Astrocyte (in vitro differentiated cells and primary cell): ENCODE measurements at places on chromosomes 12 and 14.

DNA sequence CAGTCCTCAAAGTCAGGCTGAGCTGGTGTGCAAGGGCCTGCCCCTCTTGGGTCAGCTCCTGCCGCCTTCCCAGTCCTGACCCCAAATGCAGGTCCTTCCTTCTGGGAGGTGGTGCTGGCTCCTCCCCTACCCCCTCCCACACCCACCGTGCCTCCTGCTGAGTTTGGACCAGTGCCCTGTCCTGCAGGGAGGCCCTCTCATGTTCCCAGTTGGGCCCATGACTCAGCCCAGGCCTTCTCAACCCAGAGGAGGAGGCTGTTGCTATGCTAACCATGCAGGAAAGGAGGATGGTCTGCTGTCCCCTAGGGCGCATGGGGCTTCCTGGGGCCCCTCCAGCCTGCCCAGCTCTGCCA is 4.4 kb downstream of the ZBTB42 start:
- DNase-seq: peak; percentile 73

- no peak for DNase-seq
These were observed 619.6 kb downstream of the FSCB start for GRCh38 chr14:43887523-43887922.

DNA sequence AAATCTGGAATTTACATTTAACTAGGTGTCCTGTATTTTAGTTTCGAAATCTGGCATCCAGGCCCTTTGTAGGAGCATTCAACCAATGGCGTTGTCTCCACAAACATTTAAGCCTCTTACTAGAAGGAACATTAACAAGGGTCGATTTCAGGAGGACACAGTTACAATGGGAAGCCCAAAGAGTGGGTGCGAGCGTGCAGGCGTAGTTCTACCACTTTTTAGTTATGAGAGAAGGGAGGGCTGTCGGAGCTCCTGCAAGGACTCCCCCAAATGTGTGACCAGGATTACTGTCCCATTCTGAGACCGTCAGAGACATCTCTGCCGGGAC is 365 bp upstream of the ABHD4 start:
- DNase-seq: no peak

- DNase-seq: no peak
These were observed 1.2 kb upstream of the NEK9 start for GRCh38 chr14:75127903-75128595.

- no peak for DNase-seq
These were observed 19.7 kb downstream of the GDF11 start for GRCh38 chr12:55762646-55763045.

- DNase-seq: no peak
These were observed 2.8 kb upstream of the AAAS start for GRCh38 chr12:53324113-53324778.

DNA sequence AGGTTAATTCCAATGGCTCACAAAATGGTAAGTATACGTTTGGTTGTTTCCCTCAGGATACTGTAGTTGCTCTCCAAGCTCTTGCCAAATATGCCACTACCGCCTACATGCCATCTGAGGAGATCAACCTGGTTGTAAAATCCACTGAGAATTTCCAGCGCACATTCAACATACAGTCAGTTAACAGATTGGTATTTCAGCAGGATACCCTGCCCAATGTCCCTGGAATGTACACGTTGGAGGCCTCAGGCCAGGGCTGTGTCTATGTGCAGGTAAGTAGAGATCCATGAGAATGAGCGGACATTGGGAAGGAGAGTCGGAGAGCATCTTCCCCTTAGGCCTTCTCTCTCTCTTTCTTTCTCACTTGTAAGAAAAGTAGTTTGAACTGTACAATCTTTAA is 45.4 kb downstream of the A2ML1 start:
- DNase-seq: no peak

GRCh38 chr12:51832354-51833107 is 16.0 kb downstream of the FIGNL2 start:
- DNase-seq: no peak

DNA sequence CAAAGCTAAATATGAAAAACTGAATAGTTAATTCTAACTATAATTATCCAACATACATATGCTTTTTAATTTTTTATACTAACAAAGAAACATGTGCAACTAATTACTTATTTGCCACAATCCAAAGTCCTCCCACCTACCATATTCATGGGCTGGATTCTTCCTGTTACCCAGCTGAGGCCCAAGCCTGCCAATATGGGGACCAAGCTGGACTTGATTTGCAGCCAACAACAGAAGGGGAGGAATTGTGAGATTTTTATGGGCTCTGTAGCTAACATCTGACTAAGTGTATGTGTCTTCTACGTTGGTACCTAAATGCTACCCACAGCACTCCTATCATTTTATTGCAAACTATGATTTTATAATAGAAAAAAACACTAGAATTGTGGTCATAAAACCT is 13.1 kb upstream of the ANKS1B start:
- DNase-seq: no peak

- peak; percentile 30 for DNase-seq
These were observed 58.0 kb upstream of the TRHDE start for GRCh38 chr12:72214163-72214562.

DNA sequence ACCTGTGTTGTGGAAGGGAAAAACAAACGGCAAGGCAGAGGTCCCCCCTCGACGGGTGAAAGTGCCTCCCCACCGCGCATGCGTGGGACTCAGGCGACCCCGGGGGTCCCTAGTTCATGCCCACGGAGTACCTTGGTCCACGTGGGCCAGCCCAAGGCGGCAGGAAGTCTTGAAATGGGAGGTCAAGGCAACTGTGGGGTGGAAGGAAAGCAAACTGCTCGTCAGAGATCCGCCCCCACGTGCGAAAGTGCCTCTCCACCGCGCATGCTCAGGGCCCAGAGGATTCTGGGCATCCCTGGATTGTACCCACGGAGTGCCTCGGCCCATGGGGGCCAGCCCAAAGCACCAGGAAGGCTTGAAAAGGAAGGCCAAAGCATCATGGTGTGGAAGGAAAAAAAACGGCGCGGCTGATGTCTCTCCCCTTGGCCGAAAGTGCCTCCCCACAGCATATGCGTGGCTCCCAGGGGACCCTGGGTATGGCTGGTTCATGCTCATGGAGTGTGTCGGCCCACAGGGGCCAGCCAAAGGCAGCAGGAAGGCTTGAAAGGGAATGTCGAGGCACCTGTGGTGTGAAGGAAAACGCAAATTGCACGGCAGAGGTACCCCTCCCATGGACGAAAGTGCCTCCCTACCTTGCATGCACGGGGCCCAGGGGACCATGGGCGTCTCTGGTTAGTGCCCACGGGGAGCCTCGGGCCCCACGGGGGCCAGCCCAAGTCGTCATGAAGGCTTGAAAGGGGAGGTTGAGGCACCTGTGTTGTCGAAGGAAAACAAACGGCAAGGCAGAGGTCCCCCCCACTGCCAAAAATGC is 369.7 kb downstream of the ALG10 start:
- no peak for DNase-seq

GRCh38 chr14:77610553-77610952 is 5.9 kb downstream of the SPTLC2 start:
- no peak for DNase-seq

GRCh38 chr12:22781339-22781738 is 156.4 kb downstream of the ETNK1 start:
- DNase-seq: no peak

DNA sequence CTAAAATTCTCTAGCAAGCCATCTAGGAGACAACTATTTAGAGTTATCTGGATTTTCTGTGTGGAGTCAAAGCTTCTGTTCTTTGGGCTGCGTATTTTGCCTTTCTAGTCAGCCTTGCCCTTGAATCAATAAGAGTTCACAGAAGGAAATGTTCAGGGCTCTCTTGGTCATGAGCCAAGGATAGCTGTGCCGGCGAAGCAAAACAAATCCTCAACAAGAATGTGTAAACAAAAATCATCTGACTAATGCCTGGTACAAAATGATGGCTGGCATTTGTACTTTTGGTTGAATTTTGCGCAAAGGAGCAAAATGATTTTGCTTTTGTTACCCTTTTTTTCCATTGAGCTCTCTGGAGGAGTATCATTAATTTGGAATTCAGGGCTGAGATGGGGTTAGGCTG is 171.1 kb downstream of the DACT1 start:
- DNase-seq: no peak

DNA sequence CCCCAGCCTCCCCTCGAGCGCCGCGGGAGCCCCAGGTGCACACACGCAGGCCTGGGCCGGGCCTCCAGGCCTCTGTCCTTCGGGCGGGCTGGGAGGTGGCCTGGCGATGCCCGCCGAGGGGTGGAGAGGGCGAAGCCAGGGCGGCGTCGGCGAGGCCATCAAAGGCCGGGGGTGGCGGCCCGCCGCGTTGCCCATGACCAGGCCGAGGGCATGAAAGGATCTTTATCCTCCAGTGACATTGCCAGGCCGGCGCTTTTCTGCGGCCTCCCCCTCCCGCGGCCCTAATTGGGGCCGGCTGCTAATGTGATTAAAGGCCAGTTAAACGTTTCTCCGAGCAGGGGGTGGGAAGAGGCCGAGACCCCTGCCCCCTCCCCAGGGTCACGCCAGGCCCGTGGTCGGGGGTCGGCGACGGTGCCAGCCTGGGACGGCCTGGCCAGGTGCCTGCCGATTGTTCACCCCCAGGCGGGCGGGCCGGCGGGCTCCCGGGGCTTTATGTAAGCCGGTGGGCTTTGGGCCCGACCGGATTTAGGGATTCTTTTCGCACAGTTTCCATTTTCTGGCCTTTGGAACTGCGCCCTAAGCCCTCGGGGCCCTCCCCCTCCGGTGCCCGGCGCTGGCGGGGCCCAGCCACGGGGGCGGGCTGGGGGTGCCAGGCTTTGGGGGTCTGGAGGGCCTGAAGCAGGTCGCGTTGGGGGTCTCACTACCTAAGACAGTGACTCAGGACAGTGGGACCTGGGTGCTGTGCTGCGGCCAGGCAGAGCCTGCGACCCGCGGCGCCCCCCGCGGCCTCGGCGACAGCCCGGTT is 103.2 kb upstream of the DIO3 start:
- no peak for DNase-seq

DNA sequence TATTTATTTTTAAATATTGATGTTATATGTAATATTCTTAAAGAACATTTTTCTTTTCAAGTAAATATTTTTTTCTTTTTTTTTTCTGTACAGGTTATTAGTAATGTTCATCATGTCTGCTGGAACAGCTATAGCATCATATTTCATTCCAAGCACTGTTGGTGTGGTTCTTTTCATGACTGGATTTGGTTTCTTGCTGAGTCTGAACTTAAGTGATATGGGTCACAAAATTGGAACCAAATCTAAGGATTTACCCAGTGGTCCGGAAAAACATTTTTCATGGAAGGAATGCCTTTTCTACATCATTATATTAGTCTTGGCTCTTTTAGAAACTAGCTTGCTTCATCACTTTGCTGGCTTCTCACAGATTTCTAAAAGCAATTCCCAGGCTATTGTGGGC is 23.2 kb downstream of the PCNX4 start:
- no peak for DNase-seq

GRCh38 chr12:122081697-122082221 is 3.2 kb downstream of the MLXIP start:
- DNase-seq: no peak

DNA sequence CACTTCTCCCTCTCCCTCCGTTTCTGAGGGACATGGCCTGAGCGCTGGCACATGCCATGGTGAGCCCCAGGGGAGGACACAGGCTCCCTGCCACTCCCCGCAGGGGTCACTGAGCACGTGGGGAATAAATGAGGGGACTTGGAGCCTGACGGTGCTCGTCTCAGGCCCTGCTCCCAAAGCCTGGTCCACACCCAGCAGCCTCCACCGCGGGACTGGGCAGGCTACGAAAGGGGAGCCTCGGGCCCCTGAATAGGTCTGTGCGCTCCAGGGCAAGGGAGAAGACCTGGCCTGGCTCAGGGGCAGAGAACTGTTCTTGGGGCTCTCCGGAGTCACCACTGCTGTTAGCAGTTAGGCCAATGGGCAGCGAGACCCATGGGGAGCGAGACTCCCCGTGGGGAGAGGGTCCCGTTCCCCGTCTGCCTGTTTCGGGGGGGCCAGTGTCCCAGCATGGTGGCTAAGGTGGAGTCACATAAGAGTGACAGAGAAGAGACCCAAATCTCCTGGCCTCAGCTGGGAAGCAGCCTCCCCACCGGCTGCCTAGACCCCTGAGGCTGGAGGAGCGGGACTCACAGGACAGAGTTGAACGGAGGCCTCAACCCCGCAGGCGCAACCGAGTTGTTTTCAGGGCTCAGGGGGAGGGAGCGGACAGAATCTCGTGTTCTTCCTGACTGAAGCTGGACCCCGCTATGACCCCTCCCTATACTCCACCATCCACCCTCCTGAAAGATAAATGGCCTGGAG is 329.8 kb upstream of the SFSWAP start:
- DNase-seq: no peak

- DNase-seq: peak; percentile 14
These were observed 55.7 kb downstream of the TMX1 start for GRCh38 chr14:51295646-51296263.

DNA sequence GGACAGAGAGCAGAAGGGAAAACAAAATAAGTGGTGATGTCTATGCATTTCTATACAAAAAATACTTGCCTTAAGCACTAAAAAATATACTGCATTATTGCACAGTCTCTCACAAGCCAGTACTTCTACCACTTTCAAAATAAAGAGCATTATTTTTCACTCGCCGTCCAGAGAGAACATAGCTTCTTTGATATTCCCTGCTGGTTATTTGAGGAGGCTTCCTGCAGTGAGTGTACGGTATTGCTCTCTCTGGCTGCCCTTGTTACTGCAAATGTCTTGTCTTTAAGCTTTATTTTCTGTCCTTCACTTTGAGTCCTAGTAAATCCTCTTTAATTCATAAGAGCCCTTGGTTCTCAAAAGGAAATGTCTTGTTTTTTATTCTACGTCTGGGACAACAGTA is 81.1 kb downstream of the EML1 start:
- no peak for DNase-seq

GRCh38 chr12:121515615-121516014 is 65.2 kb downstream of the KDM2B start:
- DNase-seq: no peak

DNA sequence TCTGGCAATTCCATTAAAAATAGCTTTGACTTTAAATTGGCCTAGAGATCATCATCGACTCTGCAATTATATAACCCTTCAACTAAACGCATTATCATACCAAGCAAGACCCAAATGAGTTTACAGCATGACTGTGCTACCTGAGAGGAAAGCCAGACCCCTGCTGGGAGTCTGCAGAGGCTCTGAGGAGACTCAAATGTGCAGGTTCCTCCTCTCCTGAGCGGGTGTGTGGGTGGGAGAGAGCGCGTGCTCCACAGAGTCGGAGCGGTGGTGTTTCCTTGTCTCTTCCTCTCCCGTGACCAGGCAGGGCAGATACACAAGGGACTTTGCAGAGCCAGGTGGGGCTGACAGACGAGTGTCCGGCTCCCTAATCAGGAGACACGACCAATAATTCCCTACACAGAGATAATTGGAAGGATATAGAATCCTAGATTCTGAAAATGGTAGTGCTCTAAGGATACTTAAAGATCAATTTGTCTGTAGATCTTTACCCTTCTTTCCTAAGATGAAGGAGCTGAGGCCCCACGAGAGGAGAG is 74.1 kb downstream of the SLC8A3 start:
- DNase-seq: no peak

- peak; percentile 37 for DNase-seq
These were observed 66.0 kb upstream of the YARS2 start for GRCh38 chr12:32821710-32822109.

- DNase-seq: no peak
These were observed 125.0 kb upstream of the PZP start for GRCh38 chr12:9333161-9333560.
